ENCODE measurements at places on chromosomes 12 and 14. TPM values are rescaled to one million over a fixed set of nuclear protein-coding genes. Genes with fewer than 3 reads are reported as not detected.

GRCh38 chr12:20810487-20810886, at the start of gene SLCO1B3:
Gene SLCO1B3 (plus strand): TSS chr12:20810705. CDS start chr12:20815739, 5,034 bp downstream.
- no peak within 1 kb of the TSS for H3K27ac ChIP-seq
- no peaks in the 10 kb centered on the region for H3K36me3 ChIP-seq
- H3K27me3 ChIP-seq: no peaks in the 10 kb centered on the region
- H3K4me1 ChIP-seq: no peaks in the 10 kb centered on the region

FAM181A gene
- not detected for total RNA-seq

- peaks cover 44% of the 10 kb centered on the region for H3K27me3 ChIP-seq
- H3K4me1 ChIP-seq: peaks cover 2% of the 10 kb centered on the region
- no peak for DNase-seq
- H3K27ac ChIP-seq: no peak overlapping the region
- H3K36me3 ChIP-seq: peaks cover 2% of the 10 kb centered on the region
- no peak overlapping the region for H3K4me3 ChIP-seq
These were observed 15.6 kb downstream of the TMCC3 start for GRCh38 chr12:94634717-94635116.

RNASE1 gene
- total RNA-seq: not detected

- no peak overlapping the region for H3K27ac ChIP-seq
- H3K36me3 ChIP-seq: no peaks in the 10 kb centered on the region
- H3K4me1 ChIP-seq: no peaks in the 10 kb centered on the region
- DNase-seq: no peak
- no peak overlapping the region for H3K4me3 ChIP-seq
These were observed 92.9 kb downstream of the PAWR start for GRCh38 chr12:79597910-79598309.

DNA sequence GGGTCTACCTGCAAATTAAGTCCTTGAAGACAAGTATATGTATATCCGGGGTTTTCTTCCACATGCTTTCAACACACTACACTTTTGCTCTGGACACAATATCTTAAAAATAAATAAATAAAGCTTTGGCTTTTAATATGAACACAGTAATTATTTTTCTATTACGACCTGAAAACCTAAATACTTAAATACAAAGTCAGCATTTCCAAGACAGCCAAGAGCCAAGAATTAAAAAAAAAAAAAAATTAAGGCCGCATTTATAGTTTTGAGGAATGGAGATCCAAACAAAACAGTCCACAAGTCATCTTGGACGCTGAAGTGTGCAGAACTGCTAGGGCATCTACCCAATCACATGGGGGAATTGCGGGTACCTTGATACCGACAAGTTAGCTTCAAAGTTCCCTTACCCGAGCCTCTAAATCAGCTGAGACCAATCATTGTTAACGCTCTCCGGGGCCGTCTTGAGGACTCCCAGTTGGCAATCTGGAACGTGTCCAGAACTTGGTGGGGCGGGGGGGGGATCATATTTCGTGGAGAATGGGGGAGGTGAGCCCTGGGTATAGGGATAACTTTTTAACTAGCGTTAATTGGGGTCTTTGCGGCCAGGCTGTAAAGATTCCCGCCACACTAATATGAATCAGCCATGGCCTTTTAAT, 731 bp upstream of the PCNX4 start:
- no peak for DNase-seq
- peak overlapping the region; percentile 96 for H3K27ac ChIP-seq
- H3K4me1 ChIP-seq: peaks cover 41% of the 10 kb centered on the region
- H3K27me3 ChIP-seq: no peaks in the 10 kb centered on the region
- H3K36me3 ChIP-seq: peaks cover 21% of the 10 kb centered on the region

KRT85 gene
- total RNA-seq: not detected

- DNase-seq: no peak
- H3K27me3 ChIP-seq: no peaks in the 10 kb centered on the region
- H3K36me3 ChIP-seq: no peaks in the 10 kb centered on the region
- no peak overlapping the region for H3K27ac ChIP-seq
- no peaks in the 10 kb centered on the region for H3K4me1 ChIP-seq
These were observed 311.9 kb upstream of the TBX3 start for GRCh38 chr12:114995891-114996290.

USP44 gene
- total RNA-seq: 1.5 TPM

GRCh38 chr14:80447392-80447791, 236.1 kb upstream of the DIO2 start:
- no peaks in the 10 kb centered on the region for H3K4me1 ChIP-seq
- DNase-seq: no peak
- no peaks in the 10 kb centered on the region for H3K36me3 ChIP-seq
- no peak overlapping the region for H3K27ac ChIP-seq
- no peaks in the 10 kb centered on the region for H3K27me3 ChIP-seq

DNA sequence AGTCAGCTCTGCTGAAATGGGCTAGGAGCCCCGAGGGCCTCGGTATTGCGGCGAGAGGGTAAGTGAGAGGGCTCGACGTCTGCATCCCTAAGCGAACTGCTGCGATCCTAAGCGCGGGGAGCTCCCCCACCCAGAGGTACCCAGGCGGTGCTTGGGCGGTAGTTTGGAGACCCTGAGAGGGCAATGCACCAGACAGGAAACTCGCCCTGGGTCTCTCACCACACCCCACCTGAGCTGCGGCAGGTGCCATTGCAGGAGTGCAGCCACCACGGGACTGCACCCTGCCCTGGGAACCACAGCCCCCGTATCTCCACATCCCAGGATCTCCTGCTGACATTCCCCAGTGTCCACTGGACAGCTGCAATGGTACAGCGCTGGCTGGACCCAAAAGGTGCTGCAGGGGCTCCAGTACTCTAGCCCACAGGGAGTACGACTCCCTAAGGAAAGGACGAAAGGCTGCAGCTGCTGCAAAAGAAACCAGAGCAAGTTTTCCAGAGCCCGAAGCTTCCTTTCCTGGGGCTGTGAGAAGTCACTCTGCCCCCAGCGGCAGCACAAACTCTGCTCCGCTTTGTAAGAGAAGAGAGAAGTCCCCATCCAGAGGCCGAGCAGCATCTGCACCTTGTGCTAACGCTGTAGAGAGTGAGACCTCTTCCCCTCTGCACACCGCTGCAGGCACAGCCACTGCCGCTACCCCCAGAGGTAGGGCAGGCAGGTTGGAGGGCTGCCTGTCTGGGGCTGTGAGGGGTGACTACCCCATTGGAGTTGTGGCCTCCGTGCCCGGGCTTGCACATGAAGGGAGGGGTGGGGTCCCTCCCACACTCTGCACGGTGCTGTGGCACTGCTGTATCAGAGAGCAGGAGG, 31.1 kb upstream of the MON2 start:
- DNase-seq: peak; percentile 42
- H3K36me3 ChIP-seq: no peaks in the 10 kb centered on the region
- H3K27me3 ChIP-seq: peaks cover 44% of the 10 kb centered on the region
- peaks cover 20% of the 10 kb centered on the region for H3K4me1 ChIP-seq
- no peak overlapping the region for H3K27ac ChIP-seq

HELB gene
- total RNA-seq: 38.3 TPM

- no peaks in the 10 kb centered on the region for H3K36me3 ChIP-seq
- H3K27ac ChIP-seq: no peak overlapping the region
- no peak for DNase-seq
These were observed 295.9 kb downstream of the DIO2 start for GRCh38 chr14:79915406-79915805.

CIROP gene
- not detected for total RNA-seq

- no peak overlapping the region for H3K4me3 ChIP-seq
- no peak overlapping the region for H3K27ac ChIP-seq
- peaks cover 4% of the 10 kb centered on the region for H3K4me1 ChIP-seq
- no peaks in the 10 kb centered on the region for H3K36me3 ChIP-seq
These were observed 33.3 kb downstream of the ACTN1 start for GRCh38 chr14:68945585-68946488.

DNA sequence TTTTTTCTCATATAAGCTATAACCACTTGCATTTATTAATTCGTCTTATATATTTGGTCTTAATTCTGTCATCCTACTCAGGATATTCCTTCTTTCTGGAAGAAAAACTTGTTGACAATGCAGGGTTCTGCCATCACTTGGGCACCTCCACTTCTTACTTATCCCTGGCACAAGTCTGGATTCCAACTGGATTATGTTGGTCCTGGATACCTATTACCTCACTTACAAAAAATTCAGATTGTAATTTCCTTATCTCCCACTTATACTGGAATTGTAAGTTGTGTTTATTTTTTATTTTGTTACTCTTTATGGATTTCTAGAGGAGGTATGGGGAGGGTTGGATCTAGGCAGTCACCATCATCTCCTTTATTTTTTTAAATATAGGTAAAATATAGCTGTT, 36.7 kb downstream of the LRRIQ1 start:
- H3K27ac ChIP-seq: no peak overlapping the region
- H3K4me1 ChIP-seq: no peaks in the 10 kb centered on the region
- H3K4me3 ChIP-seq: no peak overlapping the region
- no peaks in the 10 kb centered on the region for H3K36me3 ChIP-seq
- DNase-seq: no peak

PRKD1 gene
- not detected for total RNA-seq
